ENCODE measurements at places on chromosomes 4 and X.

GRCh38 chr4:37845201-37845600, 18.7 kb downstream of the PGM2 start:
- DNase-seq: no peak

GRCh38 chr4:39415678-39416283, 9.1 kb downstream of the KLB start:
- no peak for DNase-seq

- DNase-seq: peak; percentile 76
Measured at GRCh38 chr4:17055788-17056187, 157.3 kb upstream of the LDB2 start.

GRCh38 chr4:132071815-132072214, 1077.3 kb upstream of the PCDH10 start:
- no peak for DNase-seq

- no peak for DNase-seq
Measured at GRCh38 chr4:177879851-177880250, 437.6 kb upstream of the AGA start.

DNA sequence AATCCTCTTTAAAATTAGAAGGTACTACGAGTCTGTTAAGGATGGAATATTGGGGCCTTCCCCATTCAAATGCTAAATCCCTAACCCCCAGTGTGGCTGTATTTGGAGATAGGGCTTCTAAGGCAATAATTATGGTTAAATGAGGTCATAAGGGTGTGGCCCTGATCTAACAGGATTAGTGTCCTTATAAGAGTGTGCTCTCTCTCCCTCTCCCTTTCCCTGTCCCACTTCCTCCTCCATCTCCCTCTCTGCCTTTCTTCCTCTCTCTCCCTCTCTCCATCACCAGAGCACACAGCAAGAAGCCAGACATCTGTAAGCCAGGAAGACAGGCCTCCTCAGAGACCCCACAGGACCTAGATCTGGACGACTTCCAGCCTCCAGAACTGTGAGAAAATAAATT, 116.9 kb downstream of the COL25A1 start:
- DNase-seq: no peak

- no peak for DNase-seq
Measured at GRCh38 chr4:39976945-39977488, 694 bp downstream of the PDS5A start.

- no peak for DNase-seq
Measured at GRCh38 chr4:70722199-70722791, 531 bp downstream of the RUFY3 start.

- DNase-seq: no peak
Measured at GRCh38 chr4:144501231-144501780, 144.7 kb upstream of the HHIP start.

DNA sequence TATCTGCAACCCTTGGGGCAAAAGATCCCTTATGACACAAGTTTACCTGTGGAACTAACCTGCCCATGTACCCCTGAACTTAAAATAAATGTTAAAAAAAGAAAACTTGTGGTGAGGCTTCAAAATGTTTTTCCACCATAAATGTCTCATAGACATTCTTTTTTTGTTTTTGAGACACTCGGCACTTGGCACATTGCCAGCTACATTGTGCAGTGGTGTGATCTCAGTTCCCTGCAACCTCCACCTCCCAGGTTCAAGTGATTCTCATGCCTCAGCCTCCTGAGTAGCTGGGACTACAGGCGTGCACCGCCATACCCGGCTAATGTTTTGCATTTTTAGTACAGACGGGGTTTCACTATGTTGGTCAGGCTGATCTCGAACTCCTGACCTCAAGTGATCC, 528.9 kb upstream of the CXorf51A start:
- no peak for DNase-seq

DNA sequence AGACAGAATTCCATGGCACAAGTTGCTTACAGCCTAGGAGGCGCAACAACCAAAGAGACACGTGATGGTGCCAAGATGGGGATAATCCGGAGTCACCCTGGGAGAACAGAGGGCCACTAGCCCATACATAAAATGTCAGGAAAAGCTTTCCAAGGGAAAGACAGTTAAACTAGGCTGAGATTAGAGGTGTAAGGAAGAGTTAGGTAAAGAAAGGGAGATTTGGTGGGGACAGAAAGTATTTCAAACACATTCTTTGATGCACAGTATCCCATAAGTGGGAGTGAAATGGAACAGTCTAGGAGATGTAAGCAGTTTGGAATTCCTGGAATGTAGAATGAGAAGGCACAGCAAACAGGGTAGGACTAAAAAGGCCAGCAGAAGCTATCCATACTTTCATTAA, 860.9 kb upstream of the LCORL start:
- peak; percentile 6 for DNase-seq

DNA sequence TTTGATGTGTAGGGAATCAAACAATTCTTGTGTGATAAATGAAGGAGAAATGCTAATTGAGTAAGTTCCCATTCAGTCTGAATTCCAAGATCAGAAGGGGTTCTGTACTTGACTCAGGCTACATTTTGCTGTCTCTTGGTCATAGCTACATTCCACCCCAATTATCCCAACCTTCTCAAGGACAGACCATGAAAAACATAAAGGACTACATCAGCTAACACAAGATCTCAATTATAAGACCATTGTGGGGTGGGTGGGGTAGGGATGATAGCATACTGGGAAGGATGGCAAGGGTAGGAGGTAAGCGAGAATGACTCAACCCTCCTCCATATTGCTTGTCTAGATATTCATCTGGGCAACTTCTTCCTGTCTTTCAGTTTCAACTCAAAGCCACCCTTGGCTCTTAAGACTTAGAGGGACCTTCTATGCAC, 87.4 kb upstream of the ETNPPL start:
- no peak for DNase-seq

- DNase-seq: no peak
Measured at GRCh38 chr4:170374770-170375169, 285.0 kb upstream of the AADAT start.

GRCh38 chrX:2220829-2221567, 279.8 kb downstream of the DHRSX start:
- DNase-seq: no peak

- no peak for DNase-seq
Measured at GRCh38 chr4:138202686-138203085, 39.5 kb downstream of the SLC7A11 start.

GRCh38 chr4:132823419-132823818, 325.7 kb upstream of the PCDH10 start:
- no peak for DNase-seq

DNA sequence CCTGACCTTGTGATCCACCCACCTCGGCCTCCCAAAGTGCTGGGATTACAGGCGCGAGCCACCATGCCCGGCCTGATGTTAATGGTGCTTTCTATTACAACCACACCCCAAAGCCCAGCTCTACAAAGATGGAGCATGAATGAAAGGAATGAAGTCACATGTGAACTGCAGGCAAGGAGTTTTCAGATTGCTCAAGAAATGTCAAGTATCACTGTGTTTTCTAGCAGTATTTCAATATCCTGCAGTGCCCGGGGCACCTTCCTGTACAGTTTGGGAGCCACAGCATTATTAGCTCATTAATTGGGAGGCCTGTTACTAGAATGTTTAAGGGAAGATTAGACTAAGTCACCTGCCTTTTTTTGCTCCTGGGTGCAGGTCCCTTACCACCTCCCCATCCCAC, 40.1 kb downstream of the PRIMPOL start:
- DNase-seq: no peak

DNA sequence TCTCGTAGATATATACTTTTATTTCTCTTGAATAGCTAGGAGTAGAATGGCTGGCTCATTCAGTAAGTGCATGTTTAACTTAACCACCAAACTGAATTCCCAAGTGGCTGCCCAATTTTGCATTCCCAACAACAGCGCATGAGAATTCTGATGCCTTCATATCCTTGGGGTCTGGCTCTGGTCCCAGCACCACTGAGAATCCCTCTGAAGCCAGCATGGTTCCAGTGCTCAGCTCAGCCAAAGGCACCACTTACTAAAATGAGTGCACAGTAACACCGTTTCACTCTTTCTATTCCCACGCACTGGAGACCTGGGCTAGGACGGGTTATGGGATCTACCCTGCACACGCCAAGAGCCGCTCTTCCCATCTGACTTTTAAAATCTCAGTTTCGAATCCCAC, 60.4 kb downstream of the CASP3 start:
- DNase-seq: peak; percentile 21

DNA sequence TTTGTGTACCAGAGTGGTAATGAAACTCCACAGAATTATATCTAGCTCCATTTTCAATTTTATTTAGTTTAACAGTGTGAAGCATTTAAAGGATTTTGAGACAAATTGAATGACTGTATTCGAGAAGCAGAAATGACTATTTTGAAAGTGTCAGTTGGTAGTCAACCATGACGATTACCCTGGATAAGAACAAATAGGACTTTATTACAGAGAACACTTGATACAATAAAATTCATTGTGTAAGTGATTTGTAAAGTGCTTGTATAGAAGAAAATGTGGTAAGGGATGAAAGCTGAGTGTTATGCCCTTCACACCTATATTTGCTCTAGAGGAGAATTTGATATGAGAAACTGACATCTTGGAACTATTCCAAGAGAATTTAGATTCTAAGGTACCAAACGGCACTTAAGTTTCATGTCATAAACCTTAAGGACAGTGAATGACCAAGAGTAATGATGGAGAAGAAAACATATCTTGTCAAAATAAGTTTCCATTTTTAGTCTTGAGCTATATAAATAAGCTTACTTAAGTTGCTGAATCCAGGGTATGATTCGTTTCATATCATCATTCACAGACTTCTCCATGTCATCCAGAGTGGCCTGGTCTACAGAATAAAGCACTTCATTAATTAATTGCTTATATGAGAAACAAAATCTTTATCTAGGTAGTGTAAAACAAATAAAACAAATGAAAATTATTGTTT, 34.6 kb downstream of the MED14 start:
- no peak for DNase-seq

DNA sequence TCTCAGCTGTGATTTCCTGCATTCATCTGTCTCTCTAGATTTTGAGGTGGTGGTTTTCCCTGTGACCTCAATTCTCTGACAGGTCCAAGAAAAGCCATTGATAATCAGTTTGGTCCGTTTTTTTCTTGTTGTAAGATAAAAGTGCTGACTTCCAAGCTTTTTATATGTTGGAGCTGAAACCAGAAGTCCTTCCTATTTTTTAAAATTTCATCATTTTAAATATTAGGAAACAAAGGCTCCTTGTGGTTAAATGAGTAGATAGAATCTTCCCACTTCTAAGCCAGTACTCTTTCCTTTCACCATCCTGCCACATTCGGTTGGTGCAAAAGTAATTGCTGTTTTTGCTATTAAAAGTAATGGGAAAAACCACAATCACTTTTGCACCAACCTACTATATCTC, 18.3 kb downstream of the RNF175 start:
- no peak for DNase-seq

DNA sequence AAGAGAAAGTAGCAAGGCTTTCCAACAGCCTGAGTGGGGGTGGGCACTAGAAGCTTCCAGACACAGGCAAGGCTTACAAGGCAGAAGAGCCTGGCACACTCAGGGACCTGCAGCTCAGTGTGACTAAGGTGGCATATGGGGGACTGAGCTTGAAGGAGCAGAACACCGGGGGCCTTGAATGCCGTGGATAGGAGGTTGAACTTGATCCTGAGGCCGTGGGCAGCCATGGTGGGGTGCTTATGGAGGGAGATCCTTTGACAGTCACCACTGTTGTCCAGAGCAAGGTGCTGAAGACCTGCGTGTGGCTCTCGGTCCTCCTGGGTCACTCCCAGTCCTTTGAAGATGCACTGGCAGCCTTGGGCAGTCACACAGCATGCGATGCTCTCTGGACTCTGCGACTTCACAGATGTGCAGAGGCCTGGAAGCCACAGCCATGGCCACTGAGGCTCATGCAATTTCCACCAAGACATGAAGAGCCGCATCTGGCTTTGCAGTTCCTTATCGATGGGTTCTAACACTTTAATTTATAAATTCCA, 18.3 kb downstream of the C4orf50 start:
- no peak for DNase-seq

DNA sequence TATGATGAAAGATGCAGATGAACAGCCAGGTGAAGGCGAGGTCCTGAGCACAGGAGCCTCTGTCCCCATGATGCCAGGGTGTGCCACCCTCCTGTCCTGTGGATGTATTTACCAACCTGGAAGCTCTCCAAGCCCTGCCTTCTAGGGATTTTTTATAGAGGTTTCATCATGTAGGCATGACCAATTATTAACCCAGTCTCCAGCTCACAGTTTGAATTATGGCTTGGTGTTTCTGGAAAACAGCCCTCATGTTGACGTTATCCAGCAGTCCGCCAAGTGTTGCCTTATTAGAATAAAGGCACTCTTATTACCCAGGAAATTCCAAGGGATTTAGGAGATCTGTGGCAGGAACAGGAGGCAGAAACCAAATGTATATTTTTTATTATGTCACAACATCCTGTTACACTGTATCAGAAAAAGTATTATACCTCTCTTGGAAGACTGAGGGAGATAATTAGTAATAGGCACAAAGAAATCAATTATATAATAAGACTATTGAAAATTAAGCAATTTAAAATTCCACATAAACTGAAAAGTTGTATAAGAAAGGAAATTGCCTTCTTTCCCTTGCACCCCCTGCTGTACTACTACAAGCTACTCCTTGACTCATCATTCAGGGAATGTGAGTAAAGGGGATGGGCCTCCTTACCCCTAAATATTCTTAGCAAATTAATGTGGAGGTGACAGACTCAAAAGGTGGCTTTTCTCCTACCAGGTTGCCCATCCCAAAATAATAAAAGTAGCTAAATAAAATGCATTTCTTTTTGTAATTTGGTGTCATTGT, 129.6 kb downstream of the ZNF330 start:
- DNase-seq: peak; percentile 57

- no peak for DNase-seq
Measured at GRCh38 chr4:70868778-70869177, 29.1 kb upstream of the GRSF1 start.

DNA sequence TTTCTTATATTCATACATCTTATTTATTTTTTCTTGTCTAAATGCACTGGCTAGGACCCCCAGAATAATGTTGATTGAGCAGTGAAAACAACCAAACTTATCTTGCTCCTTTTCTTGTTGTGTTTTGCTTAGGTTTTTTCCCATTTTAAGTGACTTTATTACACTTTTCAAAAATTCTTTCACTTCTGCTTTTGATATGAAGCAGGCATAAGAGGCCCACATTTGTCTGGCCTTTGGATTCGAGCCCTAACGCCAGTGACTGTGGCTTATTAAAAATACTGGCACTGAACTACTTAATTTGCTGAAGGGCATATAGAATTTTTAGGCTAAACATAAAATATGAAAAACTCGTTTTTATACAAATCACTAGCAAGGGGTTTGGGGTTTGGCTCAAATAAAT, 197.0 kb downstream of the ASB9 start:
- DNase-seq: no peak

GRCh38 chr4:140070973-140071372, 83.0 kb downstream of the MAML3 start:
- DNase-seq: no peak

DNA sequence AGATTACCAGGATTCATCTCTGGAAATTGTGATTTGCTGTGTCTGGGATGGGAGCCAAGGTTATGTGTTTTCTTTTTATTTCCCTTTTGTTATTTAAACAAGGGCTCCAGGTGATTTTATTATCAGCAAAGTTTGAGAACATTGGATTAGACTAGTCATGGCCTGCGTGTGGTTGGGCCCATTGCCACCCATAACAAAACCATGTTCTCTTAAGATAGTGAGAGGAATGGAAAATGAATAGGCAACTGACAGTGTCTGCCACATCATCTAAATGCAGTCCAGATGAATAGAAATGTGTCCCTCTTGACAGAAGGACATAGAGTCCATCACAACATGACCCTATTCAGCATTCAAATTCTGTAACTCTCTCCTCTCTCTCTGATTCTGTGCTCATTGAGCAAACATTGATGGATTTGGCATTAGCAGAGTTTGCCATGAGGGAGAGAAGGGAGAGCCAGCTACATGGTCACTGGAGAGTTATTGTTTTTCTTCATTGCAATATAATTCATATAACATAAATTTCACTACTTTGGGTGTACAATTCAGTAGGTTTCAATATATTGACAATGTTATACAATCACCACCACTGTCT, 11.7 kb downstream of the XK start:
- DNase-seq: no peak
